Activated naive CD4-positive, alpha-beta T cell (primary cell): ENCODE measurements at places on chromosomes 3 and 15.

DNA sequence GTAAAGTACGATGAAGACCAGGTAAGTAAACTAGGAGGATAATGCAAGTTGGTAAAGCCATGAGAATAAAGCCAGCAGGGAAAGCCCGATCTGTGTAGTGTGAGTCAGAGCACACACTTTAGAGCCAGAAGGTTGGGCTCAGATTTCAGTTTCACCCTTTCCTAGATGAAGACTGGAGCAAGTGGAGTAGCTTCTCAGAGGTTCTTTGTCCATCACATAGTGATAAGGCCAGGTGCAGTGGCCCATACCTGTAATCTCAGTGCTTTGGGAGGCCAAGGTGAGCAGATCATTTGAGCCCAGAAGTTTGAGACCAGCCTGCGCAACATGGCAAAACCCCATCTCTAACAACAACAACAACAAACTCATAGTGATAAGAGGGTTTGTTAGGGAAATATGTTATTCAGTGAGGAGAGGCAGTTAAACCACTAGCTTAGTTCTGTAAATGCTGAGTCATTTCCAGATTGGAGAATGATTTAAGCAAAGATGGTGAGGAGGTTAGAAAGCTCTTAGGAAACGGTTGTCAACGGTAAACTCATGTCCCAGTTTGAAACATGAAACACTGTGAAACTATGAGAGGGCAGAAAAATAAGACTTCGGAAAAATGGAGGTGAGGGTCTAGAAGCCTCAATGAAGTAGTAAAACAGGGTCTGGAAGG lies 39.0 kb downstream of the IL12A start:
- no peak for DNase-seq

GRCh38 chr3:146968204-146968651 lies 363.1 kb upstream of the PLSCR5 start:
- no peak for DNase-seq

DNA sequence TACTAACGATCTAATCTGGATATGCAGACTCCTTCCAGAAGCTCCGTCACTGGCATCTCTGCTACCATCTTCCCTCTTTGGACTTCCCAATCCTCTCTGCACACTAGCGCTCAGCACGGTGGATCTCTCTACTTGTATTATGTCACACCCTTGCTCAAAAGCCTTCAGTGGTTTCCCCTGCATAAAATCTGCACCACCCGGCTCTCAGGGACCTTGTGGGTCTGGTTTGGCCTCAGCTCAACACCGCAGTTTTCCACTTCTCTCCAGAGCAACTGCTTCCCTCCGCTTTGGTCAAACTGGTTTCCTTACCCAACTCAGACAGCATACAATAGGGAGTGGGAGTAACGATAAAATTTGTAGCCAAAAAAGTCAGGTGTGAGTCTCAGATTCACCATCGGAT lies 30.7 kb upstream of the HES1 start:
- DNase-seq = no peak

- no peak for DNase-seq
Measured at GRCh38 chr3:97871801-97872524, 50.2 kb downstream of the CRYBG3 start.
